ENCODE measurements at places on chromosomes 2 and 18. TPM values are rescaled to one million over a fixed set of nuclear protein-coding genes. Genes with fewer than 3 reads are reported as not detected.
A peak's percentile ranks its signal among the peaks of the same experiment; 100 is the strongest.

The GNAL gene
- total RNA-seq, result 4.4 TPM

- no peak for DNase-seq
Observed at GRCh38 chr2:197599285-197599965, 76.0 kb downstream of the RFTN2 start.

GRCh38 chr2:20985062-20985461 lies 58.8 kb downstream of the APOB start:
- DNase-seq, result no peak

- no peak for DNase-seq
Observed at GRCh38 chr2:113169002-113169530, 4.7 kb upstream of the PSD4 start.

DNA sequence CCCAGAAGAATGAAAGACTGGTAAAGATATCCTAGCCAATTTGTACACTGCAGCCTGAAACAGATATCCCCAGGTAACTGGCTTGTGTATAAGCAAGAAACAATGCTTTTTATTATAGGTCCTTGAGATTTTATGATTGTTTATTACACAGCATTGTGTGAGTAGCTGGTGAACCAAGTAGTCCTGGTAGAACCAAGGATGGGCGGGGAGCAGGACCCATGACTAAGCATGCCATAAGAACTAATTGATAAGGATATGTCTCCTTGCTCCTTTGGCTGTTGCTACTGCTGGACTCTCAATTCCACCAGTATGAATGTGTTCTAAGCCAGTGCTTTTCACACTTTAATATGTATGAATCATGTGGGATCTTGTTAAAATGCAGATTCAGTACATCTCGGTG lies 12.3 kb upstream of the ALMS1 start:
- no peak for DNase-seq

DNA sequence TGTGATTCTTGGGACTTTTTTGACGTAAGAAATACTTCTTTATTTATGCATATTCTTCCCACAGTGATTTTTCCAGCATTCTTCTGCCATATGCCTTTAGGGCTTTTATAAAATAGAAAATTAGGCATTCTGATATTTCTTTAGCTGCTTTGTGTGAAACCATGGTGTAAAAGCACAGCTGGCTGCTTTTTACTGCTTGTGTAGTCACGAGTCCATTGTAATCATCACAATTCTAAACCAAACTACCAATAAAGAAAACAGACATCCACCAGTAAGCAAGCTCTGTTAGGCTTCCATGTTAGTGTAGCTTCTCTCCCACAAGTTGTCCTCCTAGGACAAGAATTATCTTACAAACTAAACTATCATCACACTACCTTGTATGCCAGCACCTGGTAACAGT lies 62.6 kb downstream of the EIF5B start:
- DNase-seq, result no peak

DNA sequence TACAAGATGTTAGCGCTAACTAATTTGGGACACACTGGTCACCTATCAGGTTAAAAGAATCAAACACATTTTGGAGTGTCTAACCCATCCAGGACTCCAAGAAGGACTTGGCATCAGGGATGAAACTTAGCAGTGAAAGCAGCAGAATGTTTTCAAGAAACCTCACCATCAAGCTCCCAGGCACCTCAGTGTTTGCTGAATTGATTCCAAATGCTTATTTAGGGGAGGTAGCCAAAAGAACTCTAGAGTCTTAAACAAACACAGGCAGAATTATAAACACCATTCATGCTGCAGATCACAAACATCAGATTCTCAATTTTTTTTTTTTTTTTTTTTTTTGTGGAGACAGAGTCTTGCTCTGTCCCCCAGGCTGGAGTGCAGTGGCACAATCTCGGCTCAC lies 122.8 kb upstream of the UXS1 start:
- DNase-seq, result no peak

The SP100 gene
- 80.1 TPM for total RNA-seq

- DNase-seq, result no peak
Observed at GRCh38 chr2:37829202-37829601, 95.9 kb upstream of the RMDN2 start.

GRCh38 chr2:120236791-120237190 lies 13.6 kb upstream of the TMEM185B start:
- DNase-seq, result no peak

DNA sequence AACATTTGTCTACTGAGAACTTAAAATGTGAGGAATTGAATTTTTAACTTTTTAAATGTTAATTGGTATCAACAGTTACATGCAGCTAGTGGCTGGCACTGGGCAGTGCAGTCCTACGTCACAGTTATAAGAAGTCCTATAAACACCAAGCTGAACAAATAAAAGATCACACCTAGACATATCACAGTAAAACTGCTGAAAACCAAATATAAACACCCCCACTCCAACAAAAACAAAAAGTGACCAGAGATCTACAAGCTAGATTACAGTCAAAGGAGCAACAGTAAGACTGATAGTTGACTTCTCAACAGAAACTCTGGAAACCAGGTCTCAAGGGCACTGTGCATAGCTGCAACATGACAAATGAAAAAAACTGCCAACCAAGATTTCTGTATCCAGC lies 19.4 kb downstream of the TLK1 start:
- DNase-seq, result no peak

DNA sequence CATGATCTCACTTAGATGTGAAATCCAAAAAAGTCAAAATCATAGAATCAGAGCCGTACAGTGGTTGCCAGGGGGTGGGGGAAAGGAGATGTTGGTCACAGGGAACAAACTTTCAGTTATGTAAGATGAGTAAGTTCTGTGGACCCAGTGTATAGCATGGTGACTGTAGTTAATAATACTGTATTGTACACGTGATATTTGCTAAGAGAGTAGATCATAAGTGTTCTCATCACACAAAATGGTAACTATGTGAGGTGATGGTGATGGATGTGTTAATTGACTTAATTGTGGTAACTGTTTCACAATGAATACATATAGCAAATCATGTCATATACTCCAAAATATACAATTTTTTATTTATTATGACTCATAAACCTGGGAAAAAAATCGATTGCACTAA lies 202.1 kb upstream of the SMAD7 start:
- DNase-seq, result no peak

- no peak for DNase-seq
Observed at GRCh38 chr2:183024339-183025095, 13.7 kb downstream of the NCKAP1 start.

The CXCR4 gene
- 11.9 TPM for total RNA-seq

- DNase-seq, result no peak
Observed at GRCh38 chr18:67243799-67244587, 272.5 kb downstream of the DSEL start.

The PAX3 gene
- total RNA-seq, result 1.7 TPM

GRCh38 chr2:68391099-68391498 lies 26.0 kb downstream of the PLEK start:
- DNase-seq, result no peak

The UPP2 gene
- not detected for total RNA-seq

The FBXO11 gene
- 31.7 TPM for total RNA-seq

GRCh38 chr2:207437524-207438143 lies 92.1 kb upstream of the CREB1 start:
- no peak for DNase-seq

DNA sequence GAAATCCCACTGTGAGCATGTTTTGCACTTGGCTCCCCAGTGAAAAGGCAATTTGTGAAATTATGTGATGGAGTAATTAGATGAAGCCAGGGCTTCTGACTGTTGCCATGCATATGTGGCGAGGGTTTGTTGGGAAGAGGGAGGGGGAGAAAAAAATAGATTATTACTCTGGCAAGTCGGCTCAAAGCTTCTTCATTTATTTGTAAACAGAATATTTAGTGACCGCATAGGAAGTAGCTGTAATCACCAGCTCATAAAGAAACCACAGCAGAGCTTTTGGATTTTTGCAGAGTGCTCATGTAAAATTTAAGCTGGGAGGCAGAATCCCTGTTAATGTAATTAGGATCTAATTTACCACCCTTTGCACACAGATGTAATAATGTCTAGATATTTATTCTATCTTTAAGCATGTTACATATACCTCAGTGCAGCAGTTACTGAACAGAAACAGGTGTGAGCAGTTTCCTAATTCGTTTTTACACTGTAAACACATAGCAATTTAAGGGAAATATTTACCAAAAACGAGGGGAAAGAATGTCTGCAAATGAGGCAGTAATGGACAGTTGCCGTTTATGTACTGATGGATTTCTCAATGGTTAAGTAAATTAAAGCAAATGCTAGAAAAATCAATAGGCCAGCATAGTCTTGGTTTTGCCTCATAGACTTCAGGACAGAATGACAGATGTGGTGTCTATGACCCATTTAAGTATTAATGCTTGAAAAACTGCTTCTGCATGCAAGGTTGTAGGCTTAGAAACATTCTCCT lies 87.9 kb downstream of the MEIS1 start:
- no peak for DNase-seq

GRCh38 chr2:83233326-83233725 lies 1225.8 kb downstream of the SUCLG1 start:
- no peak for DNase-seq

The AGXT gene
- total RNA-seq, result not detected

DNA sequence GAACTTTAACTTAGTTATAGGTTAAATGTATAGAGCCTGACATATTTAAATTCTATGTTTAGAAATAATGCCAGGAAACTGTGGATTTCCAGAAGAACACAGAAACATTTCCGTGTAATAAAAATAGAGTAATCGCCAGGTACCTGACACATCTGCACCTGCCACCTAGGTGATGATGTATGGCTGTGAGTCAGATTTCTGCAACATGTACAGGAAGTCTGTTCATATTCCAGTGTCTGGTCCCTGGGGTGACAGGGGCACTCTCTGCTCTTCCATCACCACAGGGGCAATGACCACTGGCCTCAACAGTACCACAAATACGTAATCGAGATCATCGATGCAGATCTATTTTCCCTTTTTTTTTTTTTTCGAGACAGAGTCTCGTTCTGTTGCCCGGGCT lies 101.1 kb upstream of the LPIN2 start:
- DNase-seq, result no peak

The ASXL3 gene
- total RNA-seq, result 4.8 TPM

GRCh38 chr2:220981926-220982325 lies 590.2 kb downstream of the EPHA4 start:
- DNase-seq, result no peak

The CYTIP gene
- 3.3 TPM for total RNA-seq

The ACTG2 gene
- 23.8 TPM for total RNA-seq

The GALNT5 gene
- total RNA-seq, result 0.20 TPM

DNA sequence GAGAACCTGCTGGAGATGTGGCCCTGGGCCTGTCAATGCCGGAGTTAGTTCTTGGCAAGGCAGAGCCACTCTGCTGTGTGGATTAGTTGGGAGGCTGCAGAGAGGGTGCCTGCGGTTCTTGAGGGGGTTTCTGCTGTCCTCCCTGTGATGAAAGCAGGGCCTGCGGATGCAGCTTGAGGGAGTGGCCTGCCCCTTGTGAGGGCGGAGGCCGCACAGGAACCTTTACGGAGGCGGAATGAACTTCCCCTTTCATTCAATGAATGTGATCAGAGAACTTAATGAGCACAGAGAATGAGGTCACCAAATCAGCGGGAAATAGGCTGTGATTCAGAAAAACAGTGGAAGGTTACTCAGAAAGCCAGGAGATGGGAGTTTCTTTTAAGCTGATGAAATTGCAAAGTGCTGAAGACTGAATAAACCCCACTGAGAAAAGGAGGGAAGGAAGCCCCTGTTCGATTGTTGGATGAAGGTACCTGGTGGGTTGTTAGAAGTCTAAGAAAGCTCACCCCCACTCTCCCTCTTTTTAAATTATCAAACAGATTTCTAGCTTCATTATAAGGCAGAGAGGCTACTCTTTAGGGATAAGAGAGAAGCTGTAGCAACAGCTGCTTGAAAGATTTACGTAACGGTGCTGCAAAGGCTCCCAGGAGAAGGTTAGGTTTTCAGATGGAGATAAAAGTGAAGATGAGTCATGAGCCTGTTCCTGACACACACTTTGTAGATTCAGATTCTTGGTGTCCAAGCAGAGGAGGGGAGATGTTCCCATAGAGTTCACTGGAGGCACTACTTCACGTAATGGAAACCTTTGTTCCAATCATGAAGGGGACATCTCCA lies 47.4 kb downstream of the VWA3B start:
- DNase-seq, result no peak

The AQP12A gene
- not detected for total RNA-seq

- peak; percentile 80 for DNase-seq
Observed at GRCh38 chr2:8684878-8685696, 3.2 kb downstream of the ID2 start.

GRCh38 chr2:171566057-171566456 lies 43.8 kb downstream of the CYBRD1 start:
- DNase-seq, result no peak

DNA sequence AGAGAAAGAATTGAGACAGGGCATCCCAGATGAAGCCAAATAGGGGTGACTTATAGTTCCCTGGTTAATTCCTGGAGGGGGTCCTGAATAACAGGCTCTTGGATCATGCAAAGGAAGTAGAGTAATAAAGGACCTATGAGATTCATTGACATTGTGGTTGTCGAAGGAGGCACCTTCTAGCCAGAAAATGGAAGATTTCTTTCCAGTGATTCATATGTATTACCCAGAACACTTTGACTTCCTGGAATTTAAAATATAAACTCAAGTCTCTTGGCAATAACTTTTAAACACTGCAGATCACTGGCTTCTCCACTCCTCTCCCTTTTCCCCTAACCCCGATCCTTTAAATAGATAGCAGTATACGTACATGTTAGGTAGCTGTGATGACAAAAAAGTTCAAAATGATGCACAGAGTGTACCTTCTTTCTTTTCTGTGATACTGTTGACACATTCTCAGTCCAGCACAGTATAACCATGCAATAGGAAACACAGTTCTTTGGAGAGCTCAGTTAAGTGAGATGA lies 211.8 kb downstream of the LTBP1 start:
- DNase-seq, result no peak
